ENCODE measurements at places on chromosomes 4 and X.

GRCh38 chrX:72131317-72132294 lies at the start of gene RTL5:
RTL5 (minus strand) TSS chrX:72131915.
- peak; percentile 67 for DNase-seq

DNA sequence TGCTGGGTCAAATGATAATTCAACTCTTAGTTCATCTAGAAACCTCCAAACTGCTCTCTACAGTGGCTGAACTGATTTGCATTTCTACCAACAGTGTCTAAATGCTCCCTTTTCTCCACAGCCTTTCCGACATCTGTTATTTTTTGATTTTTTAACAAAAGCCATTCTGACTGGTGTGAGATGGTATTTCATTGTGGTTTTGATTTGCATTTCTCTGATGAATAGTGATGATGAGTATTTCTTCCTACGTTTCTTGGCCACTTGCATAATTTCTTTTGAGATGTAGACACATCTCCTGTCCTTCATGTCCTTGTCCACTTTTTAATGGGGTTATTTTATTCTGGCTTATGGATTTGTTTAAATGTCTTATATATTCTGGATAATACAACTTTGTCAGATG lies 298.2 kb upstream of the ARSJ start:
- DNase-seq: no peak

DNA sequence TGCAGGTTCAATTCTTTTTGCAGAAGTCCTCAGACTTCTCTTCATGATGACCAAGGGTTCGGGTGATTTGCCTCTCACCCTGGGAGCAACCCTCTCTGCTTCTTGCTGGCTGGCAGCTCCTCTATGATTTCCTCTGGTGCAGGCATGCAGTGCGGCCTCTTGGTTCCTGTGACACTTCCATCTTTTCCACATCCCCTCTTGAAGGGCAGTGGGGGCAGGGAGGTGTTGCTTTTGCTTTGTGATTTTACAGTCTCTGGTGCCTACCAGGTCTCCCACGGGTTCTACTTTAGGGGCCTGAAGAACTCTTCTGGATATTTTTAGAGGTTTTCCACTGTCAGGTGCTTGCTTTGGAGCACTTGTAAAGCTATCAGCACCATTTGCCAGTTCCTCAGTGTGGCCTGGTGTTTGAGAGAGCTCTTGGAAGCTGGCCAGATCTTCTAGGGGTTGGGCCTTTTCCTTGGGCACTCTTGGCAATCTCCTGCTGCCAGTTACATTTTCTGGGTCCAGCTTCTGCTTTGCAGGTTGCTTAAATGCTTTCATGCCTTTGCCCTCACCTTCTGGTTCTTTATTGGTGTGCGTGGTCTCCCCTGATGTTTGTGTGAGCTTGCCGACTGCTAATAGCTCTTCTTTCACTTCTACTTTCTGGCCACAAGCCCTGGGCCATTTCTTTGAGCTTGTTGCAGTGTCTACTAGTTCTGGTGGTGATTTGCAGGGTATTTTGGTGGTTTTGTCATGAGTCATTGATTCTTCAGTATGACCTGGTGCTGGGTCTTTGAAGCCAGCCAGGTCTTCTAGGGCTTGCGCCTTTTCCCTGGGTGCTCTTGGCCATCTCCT lies 11.5 kb upstream of the CHST7 start:
- no peak for DNase-seq

DNA sequence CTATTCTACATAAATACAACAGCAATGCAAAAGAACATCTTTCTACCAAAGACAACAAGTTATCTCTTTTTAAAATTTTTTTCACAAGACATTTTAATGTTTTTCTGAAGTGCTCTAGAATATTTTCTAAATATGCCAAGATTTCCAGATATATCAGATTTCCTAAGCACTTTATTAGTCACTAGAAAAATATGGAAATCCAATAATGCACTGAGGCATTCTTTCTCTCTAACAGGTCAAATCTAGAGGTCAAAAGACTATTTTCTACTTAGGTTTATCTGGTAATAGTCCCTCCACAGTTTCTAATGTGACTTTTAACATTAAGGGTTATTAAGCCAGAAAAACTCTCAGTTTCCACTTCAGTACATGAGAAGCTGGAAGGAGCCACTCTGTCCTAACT lies 1041.2 kb upstream of the INTU start:
- DNase-seq: no peak

DNA sequence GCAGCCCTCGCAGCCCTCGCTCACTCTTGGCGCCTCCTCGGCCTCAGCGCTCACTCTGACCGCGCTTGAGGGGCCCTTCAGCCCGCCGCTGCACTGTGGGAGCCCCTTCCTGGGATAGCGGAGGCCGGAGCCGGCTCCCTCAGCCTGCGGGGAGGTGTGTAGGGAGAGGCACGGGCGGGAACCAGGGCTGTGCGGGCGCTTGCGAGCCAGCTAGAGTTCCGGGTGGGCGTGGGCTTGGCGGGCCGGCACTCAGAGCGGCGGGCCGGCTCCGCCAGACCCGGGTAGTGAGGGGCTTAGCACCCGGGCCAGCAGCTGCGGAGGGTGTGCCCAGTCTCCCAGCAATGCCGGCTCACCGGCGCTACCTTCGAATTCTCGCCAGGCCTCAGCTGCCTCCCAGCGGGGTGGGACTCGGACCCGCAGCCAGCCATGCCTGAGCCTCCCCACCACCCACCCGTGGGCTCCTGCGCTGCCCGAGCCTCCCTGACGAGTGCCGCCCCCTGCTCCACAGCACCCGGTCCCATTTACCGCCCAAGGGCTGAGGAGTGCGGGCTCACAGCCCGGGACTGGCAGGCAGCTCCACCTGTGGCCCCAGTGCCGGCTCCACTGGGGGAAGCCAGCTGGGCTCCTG lies 1.4 kb upstream of the AADAT start:
- no peak for DNase-seq

DNA sequence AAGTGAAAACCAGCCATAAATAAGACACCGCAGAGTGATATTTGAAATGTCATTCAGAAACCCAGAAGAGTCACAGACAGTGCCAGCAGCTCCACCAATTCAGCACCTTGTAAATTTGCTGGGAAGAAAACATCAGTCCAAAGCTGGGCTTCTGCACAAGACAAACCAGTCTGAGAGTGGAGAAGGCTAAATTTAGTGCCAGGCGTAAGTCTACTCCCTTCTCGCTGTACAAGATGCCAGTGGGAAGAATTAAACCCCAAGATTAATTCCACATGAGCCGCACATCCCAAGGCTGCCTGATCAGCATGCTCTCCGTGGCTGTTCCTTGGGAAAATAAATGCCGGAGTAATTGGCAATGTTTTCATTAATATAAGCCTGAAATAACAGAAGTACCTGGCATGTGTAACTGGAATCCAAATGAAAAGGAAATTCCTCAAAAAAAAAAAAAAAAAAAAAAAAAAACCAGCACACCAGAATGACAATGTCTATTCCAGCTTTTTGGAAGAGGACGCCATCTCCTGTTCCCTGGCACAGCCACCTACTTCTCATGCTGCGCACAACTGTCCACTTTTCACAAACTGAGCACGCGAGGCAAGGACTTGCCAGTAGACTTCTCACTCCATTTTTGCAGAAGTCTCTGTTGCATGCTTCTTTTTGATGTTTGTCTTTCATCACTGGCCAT lies 95.5 kb downstream of the NSUN7 start:
- no peak for DNase-seq

DNA sequence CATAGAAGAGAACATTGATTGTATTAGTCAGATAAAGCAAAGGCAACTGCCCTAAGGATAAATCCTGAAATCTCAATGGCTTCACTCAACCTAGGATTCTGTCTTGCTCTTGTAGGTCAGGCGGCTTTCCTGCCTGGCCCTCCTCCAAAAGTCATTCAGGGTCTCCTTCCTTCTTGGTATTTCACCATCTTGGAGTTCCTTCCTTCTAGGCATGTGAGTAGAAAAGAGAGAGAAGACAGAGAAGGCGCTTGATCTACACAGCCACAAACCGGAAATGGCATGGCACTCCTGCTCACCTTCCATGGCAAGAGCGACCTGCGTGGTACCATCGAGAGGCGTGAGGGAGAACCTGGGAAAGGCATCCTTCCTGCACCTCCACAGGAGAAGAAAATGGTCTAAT lies 45.3 kb upstream of the HELT start:
- no peak for DNase-seq

GRCh38 chrX:79153348-79153747 lies 8.9 kb downstream of the GPR174 start:
- no peak for DNase-seq

DNA sequence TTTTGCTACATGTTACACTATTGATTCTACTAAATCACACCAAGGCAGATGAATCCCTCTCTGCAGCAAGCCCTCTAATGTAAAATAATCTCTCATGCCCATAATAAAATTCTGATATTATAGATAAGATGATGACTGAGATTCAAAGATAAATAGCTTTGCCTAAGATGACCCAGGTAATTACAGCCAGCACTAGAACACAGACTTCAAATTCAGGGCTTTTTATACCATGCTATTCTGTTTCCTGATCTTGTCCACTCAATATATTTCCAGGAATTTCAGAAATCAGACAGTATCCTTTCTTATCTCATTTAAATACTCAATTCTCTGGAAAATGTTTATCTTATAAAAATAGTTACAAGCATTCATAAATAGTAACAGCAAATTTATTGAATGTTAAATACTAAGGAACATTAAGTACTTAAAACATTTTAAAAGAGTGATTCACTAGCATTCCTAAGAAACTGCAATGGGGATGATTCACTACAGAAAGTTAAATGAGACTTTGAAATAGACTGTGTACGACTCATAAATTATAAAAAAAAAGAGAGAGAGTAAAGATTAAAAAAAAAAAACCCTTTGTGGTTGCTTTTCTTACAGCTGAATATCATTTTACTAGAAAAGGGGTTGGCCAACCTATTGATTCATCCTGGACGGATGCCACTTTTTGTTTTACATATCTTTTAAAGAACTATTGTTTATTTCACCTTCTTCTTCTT lies 45.8 kb upstream of the IL21 start:
- no peak for DNase-seq
